Fibroblast of pulmonary artery (primary cell): ENCODE measurements at places on chromosomes 2 and 18.

- DNase-seq, result no peak
Observed at GRCh38 chr2:121089166-121089510, 195.9 kb downstream of the TFCP2L1 start.

- DNase-seq, result peak; percentile 60
Observed at GRCh38 chr2:47208852-47209606, 53.9 kb upstream of the STPG4 start.

- peak; percentile 63 for DNase-seq
Observed at GRCh38 chr18:36580874-36581750, 247.7 kb downstream of the TPGS2 start.

DNA sequence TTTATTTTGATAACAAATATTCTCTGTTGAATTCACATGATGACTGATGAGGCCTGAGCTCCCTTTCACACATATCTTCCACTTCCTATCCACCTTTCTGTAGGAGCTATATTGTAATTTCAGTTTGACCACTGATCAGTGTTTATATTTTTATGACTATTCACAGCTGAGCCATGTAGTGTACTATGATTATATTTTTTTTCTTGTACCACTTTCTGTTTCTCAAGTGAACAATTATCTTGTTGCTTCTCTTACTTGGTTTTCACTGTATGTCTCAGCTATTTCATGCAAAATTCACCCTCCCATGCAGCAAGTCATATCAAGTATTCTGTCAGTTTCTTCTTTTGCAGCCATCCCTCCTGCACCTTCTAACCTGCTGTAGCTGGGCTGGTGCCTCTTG is 78.4 kb downstream of the TMEM247 start:
- no peak for DNase-seq

DNA sequence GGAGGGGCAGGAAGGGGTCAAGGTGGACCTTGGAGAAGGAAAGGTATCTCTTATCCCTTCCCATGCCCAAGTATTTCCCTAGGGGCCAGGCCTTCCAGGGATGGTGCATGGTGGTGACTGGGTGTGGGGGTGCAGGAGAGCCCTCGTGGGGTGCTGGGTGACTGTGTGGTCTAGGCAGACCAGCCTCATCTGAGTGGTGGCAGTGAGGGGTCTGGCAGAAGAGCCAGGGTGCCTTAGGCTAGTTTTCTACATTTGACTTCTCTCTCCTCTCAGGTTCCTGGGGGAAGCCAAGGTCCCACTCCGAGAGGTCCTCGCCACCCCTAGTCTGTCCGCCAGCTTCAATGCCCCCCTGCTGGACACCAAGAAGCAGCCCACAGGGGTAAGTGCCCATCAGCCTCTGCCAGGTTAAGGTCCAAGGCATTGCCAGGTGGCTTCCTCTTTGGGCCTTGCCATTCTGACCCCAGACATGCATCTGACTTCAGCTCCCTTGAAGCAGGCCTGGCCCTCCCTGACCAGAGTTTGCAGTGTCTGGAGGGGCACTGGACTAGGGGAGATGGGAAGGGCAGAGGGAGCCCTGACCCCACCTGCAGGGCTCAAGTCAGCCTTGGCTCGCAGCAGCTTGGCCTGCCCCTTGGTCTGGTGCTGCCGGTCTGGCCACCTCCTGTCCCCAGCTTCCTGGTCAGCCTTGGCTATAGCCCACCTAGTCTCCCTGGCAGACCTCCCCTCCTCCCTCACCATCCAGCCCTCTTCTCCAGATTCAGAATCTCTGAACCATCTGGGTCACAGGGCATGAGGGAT is 49.8 kb downstream of the DYSF start:
- DNase-seq, result no peak
